SK-N-SH treated with all-trans-retinoic acid at 6 μM for 48 hours (cell line): ENCODE measurements at places on chromosomes 11 and 22.

DNA sequence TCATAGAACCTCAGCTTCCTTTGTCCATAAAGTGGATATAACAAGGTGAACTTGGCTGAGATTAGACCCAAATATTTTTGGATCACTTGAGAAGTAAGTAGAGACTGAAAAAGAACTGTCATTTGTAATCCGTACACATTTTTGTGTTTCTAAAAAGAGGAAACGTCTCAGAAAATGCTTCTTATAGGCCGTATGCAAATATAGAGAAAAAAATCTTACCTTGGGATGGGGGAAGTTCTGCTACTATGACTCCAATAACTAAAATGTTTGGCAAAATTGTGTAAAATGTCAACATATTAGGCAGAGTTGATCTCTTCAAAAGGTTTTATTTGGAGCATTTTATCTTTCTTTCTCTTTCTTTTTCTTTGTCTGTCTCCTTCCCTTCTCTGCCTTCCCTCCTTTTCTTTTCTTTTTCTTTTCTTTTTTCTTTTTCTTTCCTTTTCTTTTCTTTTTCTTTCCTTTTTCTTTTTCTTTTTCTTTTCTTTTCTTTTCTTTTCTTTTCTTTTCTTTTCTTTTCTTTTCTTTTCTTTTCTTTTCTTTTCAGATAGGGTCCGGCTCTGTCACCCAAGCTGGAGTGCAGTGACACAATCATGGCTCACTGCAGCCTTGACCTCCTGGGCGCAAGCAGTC is 48.2 kb downstream of the ADM start:
- ATAC-seq, result no peak

- ATAC-seq, result no peak
Observed at GRCh38 chr11:32840587-32840986, 10.9 kb downstream of the PRRG4 start.

DNA sequence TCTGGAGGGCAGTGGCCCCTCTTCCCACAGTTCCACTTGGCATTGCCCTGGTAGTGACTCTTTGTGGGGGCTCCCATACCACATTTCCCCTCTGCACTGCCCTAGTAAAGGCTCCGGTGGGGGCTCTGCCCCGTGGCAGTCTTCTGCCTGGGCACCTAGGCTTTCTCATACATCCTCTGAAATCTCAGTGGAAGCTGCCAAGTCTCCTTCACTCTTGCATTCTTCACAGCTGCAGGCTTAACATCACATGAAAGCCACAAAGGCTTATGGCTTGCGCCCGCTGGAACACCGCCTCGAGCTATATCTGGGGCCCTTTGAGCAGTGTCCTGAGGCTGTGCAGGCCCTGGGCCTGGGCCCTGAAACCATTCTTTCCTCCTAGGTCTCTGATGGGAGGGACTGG is 25.3 kb downstream of the PLEKHB1 start:
- ATAC-seq, result no peak

GRCh38 chr11:62645946-62646824 is at the start of gene GANAB:
Gene GANAB, minus strand, starts transcription at chr11:62646613. Its CDS starts 14 bp downstream, at chr11:62646599.
- peak; percentile 99 for ATAC-seq

DNA sequence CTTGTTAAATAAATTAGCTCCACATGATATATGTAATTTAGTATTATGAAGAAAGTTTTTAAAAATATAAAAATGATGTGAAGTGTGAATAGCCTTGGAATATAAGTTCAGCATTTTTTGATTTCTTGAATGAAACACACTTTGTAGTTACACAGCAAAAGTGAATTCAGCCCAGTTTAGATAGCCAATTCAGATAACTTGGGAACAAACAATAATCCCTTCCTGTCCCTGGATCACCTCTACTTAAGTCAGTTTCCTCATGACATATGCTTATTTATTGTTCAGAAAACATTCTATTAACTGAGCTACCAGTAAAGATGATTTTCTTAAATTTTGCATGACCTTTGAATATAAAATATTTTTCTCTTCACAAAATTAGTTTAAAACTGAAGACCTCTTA is 107.4 kb downstream of the PGR start:
- ATAC-seq, result no peak

DNA sequence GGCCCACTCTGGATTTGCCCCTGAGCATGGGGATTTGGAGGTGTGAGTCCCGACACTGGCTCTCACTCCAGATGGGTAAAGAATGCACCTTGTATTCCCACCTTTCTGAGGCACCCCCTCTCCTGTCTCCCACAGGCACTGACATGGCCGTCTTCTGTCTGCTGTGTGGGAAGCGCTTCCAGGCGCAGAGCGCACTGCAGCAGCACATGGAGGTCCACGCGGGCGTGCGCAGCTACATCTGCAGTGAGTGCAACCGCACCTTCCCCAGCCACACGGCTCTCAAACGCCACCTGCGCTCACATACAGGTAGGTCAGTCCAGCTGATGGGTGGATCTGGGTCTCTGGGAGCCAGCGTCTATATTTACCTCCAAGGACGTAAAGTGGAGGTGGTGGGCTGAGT is 54.2 kb upstream of the NNMT start:
- ATAC-seq, result no peak

- no peak for ATAC-seq
Observed at GRCh38 chr22:48720662-48721394, 1106.8 kb downstream of the BRD1 start.
